ENCODE measurements at places on chromosomes 4 and X. TPM values are rescaled to one million over a fixed set of nuclear protein-coding genes. Genes with fewer than 3 reads are reported as not detected.
A peak's percentile ranks its signal among the peaks of the same experiment; 100 is the strongest.

The RENBP gene
- 0.68 TPM for polyA plus RNA-seq

The TMEM156 gene
- polyA plus RNA-seq: 78.4 TPM

The SEC24B gene
- polyA plus RNA-seq: 15.0 TPM

The FSTL5 gene
- polyA plus RNA-seq: not detected

GRCh38 chrX:104288961-104289360, 34.2 kb upstream of the ESX1 start:
- DNase-seq: no peak

- no peak for DNase-seq
Measured at GRCh38 chr4:159016593-159017024, 86.3 kb upstream of the RAPGEF2 start.

DNA sequence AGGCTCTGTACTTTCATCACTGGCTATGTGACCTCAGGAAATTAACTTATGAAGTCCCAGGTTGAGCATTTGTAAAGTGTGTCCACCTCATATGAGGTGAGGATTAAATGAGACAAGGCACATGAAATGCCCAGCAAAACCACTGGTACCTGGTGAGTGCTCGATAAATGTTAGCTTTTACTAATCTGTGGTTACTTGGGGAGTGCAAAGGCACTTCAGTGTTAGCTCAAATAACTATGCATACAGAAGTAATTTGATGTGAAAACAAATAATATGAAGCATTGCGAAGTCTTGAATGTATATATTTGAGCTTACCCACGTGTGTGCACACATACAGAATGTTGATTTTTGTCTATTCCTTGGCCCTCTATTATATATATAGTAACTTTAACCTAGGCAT, 186.3 kb upstream of the TLL1 start:
- no peak for DNase-seq

DNA sequence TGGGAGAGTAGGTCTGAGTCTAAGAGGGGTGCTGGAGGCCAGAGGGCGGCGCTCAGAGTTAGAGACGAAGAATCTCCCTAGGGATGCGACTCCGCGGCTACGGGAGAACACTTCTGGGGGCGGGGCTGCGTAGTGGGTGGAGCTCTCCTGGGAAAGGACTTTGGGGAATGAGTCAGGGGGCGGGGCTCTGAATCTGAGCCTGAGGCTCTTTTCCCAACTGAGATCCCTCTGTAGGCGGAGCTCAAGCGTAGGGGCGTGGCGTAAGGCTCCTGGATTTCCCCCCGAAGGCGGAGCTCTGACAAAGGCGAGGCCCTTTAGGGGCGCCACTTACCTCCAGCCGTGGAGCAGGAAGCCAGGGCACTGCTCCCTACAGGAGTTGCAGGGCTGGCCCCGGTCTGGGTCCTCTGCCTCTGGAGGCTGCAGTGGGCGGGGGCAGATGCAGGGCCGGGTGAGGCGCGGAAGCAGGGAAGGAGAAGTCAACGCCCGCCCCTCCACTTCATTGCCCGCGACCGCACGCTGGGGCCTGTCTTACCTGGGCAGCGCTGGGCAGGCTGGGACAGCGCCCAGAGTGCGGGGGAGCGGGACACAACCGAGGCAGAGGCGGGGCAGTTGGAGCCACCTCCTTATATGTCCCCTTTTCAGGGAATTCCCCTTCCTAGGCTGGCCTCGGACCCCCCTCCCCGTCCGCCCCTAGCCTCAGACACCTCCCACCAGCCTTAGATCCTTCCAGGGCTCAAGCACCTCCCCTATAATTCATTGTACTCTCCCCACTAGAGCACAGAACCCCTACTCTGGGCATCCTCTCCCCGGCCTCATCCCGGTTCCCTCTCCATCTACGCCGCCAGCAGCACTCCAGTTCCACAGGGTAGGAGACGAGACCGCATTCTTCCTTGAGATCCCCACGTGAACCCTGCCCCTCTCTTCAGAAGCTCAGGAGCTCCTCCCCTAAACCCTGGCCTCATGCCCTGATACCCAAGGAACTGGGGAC, 1.6 kb downstream of the PRICKLE3 start:
- peak; percentile 26 for DNase-seq

DNA sequence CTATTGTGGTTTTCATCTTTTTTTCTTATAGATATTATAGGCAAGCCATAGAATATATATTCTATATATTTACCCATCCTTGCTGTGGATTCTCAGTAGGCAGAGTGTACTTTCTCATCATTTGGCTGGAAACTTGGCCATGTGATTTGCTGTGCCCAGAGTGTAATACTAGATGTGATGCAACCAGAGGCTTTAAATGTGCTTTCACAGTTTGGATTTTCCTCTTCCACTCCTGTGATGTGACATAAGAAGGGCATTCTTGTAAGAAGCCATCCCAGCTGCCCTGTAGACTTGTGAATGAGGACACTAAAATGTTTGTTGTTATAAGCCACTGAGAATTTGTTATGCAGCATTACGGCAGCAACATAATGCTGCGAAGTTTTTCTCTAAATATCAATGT, 10.4 kb upstream of the HPGDS start:
- no peak for DNase-seq

DNA sequence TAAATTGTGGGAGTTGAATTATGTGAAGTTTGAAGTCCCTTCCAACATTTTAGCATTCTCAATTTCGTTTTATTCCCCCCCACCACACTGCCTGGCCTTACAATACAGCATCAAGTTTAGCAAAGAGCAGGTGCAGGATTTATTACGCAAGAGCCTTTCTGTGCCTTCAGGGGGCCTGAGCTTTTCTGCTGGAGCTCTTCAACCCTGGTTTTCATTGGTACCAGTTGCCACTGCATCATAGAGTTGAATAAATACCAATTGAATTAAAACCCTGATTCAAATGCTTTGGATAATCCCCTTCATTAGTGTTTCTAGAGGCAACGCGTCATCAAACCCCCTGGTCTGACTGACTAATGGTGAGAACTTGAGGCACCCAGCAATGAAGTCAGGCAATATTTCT, 43.6 kb upstream of the KIT start:
- DNase-seq: no peak

DNA sequence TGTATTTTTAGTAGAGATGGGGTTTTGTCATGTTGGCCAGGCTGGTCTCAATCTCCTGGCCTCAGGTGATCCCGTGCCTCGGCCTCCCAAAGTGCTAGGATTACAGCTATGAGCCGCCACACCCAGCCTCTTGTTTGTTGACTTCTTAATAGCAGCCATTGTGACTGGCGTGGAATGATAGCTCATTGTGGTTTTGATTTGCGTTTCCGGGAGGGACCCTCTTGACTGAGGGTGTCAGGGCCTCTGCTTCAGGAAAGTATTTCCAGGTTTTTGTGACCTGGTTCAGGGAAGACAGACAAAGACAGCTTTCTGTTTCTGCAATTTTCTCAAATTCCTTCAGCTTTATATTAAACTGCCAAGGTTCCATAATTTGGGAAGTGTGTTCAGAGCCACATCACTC, 15.1 kb downstream of the CSF2RA start:
- DNase-seq: no peak

All from naive B cell (primary cell).